ENCODE measurements at places on chromosomes 7 and 10. TPM values are rescaled to one million over a fixed set of nuclear protein-coding genes. Genes with fewer than 3 reads are reported as not detected.

DNA sequence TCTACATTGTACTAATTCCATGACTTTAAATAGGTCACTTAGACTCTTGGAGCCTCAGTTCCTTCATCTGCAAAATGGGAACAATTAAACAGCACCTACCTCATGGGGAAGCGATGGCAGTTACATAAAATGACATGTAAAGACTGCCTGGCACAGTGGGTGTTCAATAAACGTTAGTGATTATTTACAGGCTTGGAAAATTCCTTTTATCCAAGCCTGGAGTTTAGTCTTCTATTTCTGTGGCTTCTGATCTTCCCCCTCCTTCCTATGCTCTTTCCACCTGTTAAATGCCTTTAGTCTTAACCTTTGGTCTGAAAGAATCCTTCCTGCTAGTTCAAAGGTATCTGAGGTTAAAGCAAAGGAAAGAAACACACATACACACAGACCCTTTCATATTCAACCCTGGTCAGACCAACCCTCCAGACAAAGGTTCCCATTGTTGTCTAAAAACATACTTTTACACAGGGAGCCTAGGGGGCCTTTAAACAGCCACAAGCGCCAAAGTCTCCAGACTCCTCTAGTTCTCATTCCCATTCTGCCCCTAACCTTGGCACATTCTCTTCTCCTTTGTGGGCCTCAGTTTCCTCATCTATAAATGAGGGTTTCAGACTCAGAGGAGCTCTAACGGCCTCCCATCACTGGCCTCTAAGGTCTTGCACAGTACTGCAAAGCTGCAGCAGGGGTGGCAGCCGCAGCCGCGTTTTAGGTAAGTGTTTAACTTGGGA, 21.4 kb downstream of the SORBS1 start:
- DNase-seq, result no peak

DNA sequence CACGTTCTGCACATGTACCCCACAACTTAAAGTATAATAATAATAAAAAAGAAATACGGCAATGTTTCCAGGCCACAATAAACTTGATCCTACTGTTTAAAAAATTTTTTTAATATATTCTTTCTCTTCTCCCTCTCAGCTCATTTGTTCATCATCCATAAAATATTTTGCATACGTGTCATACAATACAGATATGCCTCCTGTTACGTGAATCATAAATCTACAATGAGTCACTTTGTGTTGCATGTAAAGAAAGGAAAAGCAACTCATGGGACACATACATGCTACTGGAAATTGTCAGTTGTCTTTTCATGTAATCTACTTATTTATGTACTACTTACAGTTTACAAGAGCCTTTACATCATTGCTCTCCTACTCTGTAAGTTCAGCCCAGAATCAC, 1.1 kb upstream of the TECTB start:
- no peak for DNase-seq

DNA sequence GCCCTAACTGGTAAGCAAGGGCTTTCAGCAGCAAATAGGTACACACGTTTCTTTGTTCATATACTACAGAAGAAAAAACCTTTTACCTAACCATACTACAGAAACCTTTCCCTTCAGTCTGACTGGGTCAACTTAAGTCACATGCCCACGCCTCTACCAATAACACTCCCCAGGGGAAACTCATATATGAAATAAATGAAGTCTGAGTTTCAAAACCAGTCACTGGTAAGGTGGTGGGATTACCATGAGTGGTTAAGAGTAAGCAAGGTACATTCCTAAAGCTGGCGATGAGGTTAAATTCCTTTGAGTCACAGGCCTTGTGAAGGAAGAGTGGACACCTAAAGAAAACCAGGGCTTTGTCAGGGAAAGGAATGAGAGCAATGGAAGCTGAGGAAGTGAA, 21.4 kb upstream of the KIF20B start:
- DNase-seq, result no peak

DNA sequence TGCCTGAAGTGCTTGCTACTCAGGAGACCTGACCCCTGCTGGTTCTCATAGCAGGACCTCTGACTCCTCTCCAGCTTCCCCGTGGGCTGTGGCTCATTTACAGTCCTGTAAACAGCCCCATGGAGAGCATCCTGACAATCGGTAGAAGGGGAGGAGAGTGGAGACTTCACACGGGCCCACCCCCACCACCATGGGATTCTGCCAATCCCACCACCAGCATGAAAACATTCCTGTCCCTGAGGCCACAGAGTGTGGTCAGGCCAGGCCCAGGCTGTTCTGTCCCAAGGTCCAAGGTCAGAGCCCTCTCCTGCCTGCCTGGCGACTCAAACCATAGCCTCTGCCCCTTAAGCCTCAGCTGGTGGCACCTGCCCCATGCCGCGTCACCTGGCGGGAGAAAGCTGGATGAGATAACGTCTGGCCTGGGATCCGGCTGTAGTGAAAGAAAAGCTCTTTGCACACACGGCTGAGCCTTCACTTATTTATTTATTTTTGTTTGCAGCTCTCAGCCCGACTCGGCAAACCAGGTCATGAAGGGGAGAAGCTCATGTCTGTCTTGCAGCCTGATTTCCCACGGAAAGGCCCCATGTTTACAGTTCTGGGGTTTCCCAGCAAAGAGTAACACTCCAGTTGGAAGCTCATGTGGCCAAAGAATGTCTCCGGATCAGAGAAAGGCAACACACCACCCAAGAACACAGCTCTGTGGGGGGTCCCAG, 293.6 kb upstream of the ZMIZ1 start:
- peak; percentile 72 for DNase-seq

HOXA11 gene
- total RNA-seq, result 1.3 TPM

MLLT10 gene
- 68.1 TPM for total RNA-seq

GRCh38 chr7:142542942-142543341, 206.3 kb upstream of the PRSS1 start:
- DNase-seq, result no peak
